NCI-H82 (cell line): ENCODE measurements at places on chromosomes 11 and 22.

- no peak for DNase-seq
These were observed 65.9 kb downstream of the BLID start for GRCh38 chr11:122050021-122050690.

GRCh38 chr11:20621679-20622078, 22.3 kb downstream of the SLC6A5 start:
- DNase-seq, result peak; percentile 6

- peak; percentile 35 for DNase-seq
These were observed 740 bp upstream of the TRMT2A start for GRCh38 chr22:20117633-20118299.

DNA sequence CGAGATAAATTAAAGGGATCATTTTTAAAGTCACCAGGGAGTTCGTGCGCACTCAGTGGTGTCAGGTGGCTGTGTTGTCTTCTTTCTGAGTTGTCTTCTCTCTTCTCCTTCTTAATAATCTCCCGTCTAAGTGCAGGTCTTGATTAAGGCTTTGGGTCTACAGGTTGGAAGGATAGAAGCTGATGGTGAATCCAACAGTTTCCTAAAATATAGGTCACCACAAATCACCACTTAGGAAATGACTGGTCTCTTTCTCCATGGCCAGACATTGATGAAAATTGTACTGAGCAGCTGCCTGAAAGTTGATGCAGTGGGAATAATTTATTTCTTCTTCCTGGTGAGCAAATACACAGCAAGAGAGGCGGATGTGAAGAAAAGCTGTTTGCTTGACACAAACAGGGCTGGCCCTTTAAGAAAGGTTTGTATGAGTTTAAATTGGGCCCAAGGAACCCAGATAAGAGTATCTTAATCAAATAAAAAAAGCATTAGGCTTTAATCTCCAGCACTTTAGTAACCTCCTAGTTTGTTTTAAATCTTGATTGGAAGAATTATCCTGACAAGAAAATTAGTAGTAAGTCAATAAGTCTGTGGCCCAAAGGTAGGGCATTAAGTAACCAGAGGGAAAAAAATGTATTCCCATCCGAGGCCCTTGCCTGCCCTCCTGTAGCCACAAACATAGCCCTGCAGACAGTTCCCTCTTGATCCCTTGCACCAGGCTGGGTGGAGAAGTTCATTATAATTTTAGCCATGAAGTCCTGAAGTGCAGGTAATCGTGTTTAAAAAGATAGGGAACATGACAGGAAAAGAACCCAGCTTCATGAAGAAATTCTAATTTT, 245.8 kb downstream of the KIRREL3 start:
- peak; percentile 94 for DNase-seq

GRCh38 chr11:32023370-32024305, 67.2 kb upstream of the RCN1 start:
- no peak for DNase-seq

DNA sequence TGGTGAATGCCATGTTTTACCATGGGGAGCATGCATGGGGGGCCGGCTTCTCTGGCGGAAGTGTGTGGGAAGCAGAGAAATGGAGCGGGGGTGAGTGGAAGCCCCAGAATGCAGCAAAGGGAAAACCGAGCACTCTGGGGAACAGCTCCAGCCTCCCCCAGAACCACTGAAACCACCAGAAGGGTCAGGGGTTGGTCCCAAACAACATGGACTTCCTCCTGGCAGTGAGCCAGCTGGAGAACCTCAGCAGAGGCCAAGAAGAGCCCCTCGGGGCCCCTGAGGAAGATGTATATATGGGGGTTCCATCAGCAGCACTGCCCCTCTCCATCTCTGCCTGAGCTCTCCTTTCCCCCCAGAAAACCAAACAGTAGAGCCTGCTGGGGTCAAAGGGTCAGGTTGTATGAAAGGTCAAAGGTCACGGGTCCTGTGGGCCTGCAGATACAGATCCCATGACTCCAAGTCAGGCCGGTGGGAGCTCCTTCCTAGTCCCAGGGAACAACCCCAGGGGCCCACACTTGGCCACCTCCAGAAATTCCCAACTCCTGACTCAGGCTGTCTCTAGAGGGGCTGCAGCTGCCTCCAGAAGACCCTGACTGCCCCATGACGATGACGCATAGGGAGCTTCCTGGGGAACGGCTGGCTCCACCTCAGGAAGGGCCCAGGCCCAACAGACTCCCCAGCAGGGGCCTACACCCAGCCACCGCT, 48.5 kb upstream of the TIMP3 start:
- DNase-seq, result no peak

GRCh38 chr11:10564030-10564429, 4.4 kb downstream of the LYVE1 start:
- no peak for DNase-seq
